Ammon's horn (tissue), 1 donor: ENCODE measurements at places on chromosomes 2 and 18.

DNA sequence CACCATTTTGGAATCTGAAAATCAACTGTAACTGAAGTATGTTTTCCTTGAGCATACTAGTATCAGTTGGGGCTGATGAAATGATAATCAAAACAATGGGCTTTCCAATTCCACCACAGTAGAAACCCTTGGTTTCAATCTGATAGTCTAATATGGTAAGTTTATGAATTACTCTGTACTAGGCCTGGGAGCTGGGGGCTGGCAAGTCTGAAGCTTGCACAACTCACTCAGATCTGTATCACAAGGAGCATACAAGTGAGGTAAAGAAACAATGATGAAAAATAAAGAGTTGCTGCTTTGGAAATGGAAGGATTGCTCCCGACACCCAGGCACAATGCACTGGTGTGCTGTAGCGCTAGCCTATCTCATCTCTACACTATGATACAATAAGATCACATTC, 19.4 kb downstream of the ZEB2 start:
- DNase-seq, result no peak

- DNase-seq, result no peak
These were observed 98.2 kb downstream of the TNS1 start for GRCh38 chr2:217904614-217904965.

GRCh38 chr2:32947076-32947483, 327 bp downstream of the LTBP1 start:
- DNase-seq, result no peak

GRCh38 chr18:35022426-35023001, 18.7 kb upstream of the MAPRE2 start:
- no peak for DNase-seq

DNA sequence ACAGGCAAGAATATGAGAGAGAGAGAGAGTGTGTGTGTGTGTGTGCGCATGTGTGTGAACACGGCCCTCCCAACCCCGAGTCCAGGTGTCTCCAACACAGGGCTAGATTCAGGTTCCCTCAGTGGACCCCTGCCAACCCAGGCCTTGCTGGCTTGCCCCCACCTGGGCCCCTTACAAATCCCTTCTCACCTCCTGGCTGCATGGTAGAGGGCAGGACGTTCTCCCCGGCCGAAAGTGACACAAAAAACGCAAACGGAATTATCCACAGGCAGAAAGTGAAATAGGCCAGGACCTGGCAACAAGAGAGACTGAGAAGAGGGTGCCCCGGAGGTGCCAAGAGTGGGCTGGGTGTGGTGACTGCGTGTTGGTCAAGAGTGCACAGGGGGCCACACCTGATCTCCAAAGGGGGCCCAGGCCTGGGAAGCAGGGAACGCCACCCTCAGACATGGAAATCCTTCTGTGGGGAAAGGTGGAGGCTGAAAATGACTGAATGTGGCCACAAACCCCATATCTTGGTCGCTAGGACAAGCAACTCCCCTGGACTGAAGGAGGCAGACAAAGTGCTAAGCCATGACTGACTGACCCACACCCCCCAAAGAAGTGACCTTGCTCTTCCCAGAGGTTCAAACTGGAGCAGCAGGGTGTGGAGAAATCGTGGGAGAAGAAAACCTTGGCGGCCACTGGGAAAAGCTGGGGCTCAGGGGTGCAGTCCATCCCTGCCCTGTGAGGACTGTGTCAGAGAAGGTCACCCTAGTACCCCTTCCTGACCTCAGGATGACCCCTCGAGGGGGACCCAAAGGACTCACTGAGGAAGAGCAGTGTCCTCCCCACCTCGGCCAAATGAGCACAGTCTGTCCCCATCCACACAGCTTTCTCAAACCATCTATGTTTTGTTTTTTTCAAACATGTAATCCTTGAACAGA, 5.7 kb downstream of the TEX261 start:
- no peak for DNase-seq

GRCh38 chr2:7449298-7449697, 532.1 kb downstream of the RNF144A start:
- no peak for DNase-seq

- no peak for DNase-seq
These were observed 14.6 kb downstream of the POU3F3 start for GRCh38 chr2:104868505-104868866.

DNA sequence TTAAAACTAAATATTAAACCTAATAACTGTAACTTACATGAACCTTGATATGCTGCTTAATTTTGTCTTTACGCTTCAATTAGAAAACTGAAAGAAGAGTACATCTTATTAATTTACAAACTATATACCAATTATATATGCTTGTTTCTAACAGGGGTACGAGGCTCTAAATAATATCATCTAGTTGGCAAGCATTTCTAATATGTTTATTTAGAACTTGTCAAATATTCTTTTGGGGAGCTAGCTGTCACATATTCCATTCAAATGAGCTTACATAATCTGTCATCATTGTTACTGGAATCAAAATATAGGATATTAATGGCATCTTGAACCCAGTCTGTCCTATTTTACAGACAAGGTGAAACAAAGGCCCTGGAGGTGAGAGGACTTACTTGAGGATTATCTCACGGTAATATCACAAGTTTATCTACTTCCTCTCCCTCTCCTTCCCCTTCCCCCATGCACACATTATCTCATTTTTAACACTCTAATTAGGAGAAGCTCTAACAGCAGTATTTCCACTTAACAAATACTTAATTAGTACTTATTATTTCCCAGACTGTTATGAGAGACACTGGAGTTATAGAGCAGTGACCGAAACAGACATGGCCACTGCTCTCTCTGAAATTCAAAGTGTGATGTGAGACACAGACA, 3.5 kb downstream of the PRKD3 start:
- DNase-seq, result no peak

- DNase-seq, result no peak
These were observed 37.2 kb upstream of the NEMP2 start for GRCh38 chr2:190571686-190572085.

DNA sequence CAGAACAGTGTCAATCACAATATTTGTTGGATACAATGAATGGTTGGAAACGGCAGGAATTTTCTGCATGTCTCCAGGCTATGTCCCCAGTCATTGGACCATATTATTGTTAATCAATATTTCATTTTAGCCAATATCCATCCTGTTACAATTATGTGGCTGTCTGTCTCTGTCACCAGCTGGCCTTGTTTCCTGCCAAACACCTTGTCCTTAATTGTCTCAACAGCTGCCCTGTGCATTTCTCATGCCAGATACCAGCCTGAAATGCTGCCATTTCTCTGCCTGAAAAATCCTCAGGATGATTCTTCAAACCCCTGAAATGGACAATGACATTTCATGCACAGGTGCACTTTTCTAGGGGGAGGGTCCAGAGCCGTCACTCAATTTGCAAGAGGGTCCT, 170.6 kb downstream of the ALPK2 start:
- DNase-seq, result no peak

DNA sequence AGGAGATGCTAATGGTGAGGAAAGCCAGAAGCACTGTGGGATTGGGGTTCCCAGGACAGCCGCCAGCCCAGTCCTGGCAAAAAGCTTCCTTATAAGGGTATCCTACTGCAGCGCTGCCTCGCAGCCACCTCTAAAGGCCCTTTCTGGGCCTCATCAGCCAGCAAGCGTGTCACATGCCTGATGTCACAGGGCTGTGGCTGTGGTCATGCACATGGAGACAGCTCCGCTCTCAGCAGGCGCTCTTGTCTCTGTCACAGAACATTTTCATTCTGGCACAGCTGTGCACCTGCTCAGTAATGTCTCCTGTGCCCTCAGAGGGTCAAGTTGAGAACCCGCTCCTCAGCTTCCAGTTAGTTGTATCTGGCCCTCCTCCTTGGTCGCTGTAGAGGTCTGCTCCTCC, 17.7 kb upstream of the MAL start:
- peak; percentile 74 for DNase-seq
